Epithelial cell of prostate (primary cell): ENCODE measurements at places on chromosomes 2 and 18.

DNA sequence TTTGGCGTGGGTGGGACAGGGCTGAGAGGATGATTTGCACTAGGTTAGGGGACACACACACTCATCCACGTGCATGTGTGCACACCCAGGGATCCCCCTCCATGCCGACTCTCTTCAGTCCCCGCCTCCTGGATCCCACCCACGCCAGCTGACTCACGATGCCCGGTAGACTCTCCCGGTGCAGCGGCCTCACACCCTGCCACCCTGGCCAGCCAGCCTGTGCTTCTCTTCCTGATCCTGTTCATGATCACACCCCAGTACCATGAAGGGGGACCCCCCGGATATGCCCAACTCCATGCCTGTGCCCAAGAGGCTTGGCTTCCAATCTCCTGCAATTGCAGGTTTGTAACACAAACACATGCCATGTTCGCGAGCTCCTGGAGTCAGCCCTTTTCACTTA is 157.8 kb upstream of the HDAC4 start:
- no peak for DNase-seq

DNA sequence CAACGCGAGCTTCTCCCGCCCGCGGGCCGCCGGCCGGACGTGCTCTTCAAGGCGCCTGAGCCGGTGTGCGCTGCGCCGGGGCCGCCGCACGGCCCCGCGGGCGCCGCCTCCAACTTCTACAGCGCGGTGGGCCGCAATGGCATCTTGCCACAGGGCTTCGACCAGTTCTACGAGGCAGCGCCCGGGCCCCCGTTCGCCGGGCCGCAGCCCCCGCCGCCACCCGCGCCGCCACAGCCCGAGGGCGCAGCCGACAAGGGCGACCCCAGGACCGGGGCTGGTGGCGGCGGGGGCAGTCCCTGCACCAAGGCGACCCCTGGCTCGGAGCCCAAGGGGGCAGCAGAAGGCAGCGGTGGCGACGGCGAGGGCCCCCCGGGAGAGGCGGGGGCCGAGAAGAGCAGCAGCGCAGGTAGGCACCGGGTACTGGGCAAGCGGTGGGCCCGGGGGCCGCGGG is 676 bp downstream of the HOXD11 start:
- DNase-seq, result no peak

- no peak for DNase-seq
These were observed 24.0 kb downstream of the LGALSL start for GRCh38 chr2:64477979-64478378.

DNA sequence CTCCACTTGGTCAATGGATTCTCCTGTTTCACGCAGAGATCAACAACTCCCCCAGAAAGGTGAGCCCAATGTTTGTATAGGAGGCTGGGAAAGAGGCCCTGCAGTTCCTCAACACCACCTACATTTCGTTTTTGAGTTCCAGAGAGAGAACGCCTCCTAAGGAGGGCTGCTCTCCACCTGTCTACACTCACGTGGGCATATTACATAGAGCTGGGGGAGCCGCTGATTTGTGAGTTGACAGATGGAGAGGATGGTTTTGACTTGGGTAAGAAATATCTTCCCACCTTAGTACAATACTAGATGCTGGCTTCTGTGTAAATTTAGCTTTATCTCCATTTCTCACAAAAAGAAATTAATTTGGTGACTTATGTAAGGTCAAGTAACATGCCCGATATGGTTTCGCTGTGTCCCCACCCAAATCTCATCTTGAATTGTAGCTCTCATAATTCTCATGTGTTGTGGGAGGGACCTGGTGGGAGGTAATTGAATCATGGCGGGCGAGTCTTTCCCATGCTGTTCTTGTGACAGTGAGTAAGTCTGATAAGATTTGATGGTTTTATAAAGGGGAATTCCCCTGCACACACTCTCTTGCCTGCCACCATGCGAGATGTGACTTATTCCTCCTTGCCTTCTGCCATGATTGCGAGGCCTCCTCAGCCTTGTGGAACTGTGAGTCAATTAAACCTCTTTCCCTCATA is 274.5 kb upstream of the PXDN start:
- DNase-seq, result no peak

DNA sequence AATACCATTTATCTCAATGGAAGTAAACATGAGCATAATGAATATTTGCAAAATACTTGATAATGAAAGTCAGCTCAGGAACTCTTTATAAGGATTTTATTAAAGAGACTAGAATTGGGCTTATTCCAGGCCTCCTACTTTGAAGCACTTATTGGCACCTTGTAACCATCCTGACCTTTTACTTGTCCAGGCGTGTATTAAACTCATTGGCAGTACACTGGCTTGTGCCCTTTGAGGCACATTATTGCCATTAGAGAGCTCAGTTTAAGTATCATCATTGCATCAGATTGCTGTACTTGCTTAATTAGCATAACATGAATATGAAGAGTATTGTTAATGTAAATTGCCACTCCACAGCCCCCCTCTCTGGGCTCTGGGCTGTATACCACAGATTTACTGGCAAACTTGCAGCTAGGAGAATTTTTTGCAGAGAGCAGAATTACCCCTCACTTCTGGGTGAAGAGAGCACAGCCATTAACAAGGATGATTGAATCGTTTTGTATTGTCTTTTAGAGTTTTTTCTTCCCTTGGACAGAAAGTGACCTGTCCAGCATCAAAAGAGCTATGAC is 72.5 kb downstream of the XIRP2 start:
- no peak for DNase-seq

- DNase-seq, result no peak
These were observed 19.2 kb downstream of the NRP2 start for GRCh38 chr2:205701509-205701908.

- DNase-seq, result peak; percentile 16
These were observed 322.5 kb downstream of the ARHGAP15 start for GRCh38 chr2:143451642-143452281.

- DNase-seq, result no peak
These were observed 30.1 kb upstream of the GTF2A1L start for GRCh38 chr2:48587560-48587959.

- DNase-seq, result no peak
These were observed 235.0 kb upstream of the NT5C1B start for GRCh38 chr2:18824325-18824790.

DNA sequence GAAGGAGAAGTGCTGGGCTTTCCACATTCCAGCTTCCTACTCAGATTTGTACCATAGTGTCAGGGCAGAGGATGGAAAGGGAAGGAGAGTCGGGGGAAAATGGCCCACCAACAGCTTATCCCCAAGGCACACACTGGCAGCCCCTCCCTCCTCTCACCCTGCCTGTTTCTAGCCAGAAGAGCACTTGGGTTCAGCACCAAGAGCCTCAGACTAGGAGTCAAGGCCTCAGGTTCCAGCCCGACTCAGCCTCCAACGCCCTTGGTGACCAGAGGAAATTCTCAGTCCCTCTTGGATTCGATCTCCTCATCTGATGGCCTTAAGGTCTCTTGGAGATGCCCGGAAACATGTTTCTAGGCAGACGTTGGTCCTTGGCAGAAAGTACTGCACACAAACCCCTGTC is 53.9 kb downstream of the TNS1 start:
- no peak for DNase-seq

- DNase-seq, result no peak
These were observed 1144.7 kb downstream of the CNTNAP5 start for GRCh38 chr2:125169764-125170146.

- peak; percentile 58 for DNase-seq
These were observed 29.9 kb upstream of the TRIB2 start for GRCh38 chr2:12686708-12687283.
